ENCODE measurements at places on chromosomes 6 and 20.

- DNase-seq: no peak
Measured at GRCh38 chr20:25077610-25078169, 4.3 kb downstream of the VSX1 start.

GRCh38 chr20:13059398-13060136, 50.8 kb downstream of the SPTLC3 start:
- DNase-seq: no peak

- DNase-seq: no peak
Measured at GRCh38 chr20:51715163-51715855, 52.9 kb downstream of the ATP9A start.

DNA sequence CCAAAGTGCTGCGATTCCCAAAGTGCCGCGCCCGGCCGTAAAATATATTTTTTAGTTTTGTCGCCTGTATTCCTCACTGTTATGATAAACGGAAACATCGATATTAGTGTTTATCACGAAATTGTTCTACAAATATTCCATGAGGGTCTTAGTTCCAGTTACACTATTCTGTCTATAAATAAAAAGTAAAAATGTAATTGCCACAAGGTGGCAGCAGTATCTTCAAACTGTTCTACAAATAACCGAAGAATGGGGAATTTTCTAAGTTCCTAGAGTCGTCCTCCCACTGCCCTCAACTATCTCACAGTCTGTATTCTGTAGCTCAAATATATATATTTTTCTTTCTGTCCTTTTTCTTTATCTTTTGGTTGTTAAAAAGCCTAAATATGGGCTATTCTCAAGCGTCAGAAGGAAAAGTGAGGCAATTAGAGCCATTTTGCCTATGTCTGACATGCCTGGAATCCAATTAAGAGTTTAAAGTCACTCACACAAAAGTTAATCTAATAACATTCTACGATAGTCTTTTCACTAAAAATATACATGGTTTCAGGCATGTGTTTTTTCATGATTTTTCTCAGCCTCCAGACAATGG, 14.2 kb upstream of the FAM162B start:
- DNase-seq: no peak

DNA sequence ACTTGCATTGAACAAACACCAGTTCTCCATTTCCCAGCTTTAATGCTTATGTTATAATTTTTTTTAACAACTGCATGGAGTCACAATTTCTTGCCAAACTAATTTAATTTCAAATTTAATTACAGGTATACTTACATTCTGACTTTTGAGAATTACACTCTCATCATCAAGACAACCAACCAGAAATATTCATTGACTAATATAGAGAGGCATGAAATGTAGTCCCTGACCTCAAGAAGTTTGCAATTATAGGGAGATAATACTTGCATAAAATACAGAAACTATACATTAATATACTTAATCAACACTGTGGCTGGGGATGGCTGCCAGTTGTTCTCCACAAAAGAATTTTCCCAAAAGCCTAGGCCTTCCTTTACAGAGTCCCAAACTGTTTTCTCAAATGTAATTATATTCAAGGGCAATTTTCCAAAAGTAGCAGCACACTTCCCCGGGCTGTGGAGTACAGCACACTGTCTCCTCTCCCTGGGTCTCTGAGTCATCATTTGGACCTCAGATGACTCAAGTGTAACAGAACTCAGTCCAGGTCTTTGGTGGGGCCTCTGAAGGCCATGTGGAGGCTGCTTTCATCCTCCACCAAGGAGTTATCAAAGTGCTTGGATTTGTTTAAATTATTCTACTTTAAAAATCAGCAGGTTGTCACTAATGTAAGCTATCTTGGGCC, 114.1 kb downstream of the KIF16B start:
- no peak for DNase-seq

All from effector memory CD4-positive, alpha-beta T cell (primary cell).